ENCODE measurements at places on chromosomes 16 and 17. TPM values are rescaled to one million over a fixed set of nuclear protein-coding genes. Genes with fewer than 3 reads are reported as not detected.

The KCNJ18 gene
- not detected for polyA plus RNA-seq

The ACSM2A gene
- polyA plus RNA-seq: 0.56 TPM

The CNOT1 gene
- polyA plus RNA-seq: 24.3 TPM

The C16orf92 gene
- not detected for polyA plus RNA-seq

The KRT12 gene
- polyA plus RNA-seq: not detected

The HSD17B1 gene
- polyA plus RNA-seq: 3.5 TPM

The NHLRC4 gene
- polyA plus RNA-seq: 0.05 TPM

The MYL4 gene
- polyA plus RNA-seq: 0.53 TPM

The KSR1 gene
- 139 TPM for polyA plus RNA-seq

The PIGQ gene
- polyA plus RNA-seq: 165 TPM

The PLLP gene
- polyA plus RNA-seq: 22.2 TPM

The ARHGDIG gene
- polyA plus RNA-seq: 35.6 TPM

The ALOX15B gene
- 0.19 TPM for polyA plus RNA-seq

The RAB11FIP4 gene
- 10.4 TPM for polyA plus RNA-seq

The GDPD1 gene
- polyA plus RNA-seq: 1.2 TPM

The PLEKHH3 gene
- 215 TPM for polyA plus RNA-seq

The BAIAP3 gene
- polyA plus RNA-seq: 47.4 TPM

The SHISA6 gene
- 1.3 TPM for polyA plus RNA-seq

The C16orf86 gene
- 7.6 TPM for polyA plus RNA-seq

The NPIPA5 gene
- polyA plus RNA-seq: 57.9 TPM

The SRRM2 gene
- 850 TPM for polyA plus RNA-seq

The FAM171A2 gene
- polyA plus RNA-seq: 0.87 TPM

The PCGF2 gene
- 39.6 TPM for polyA plus RNA-seq

The CLEC18B gene
- polyA plus RNA-seq: 3.1 TPM

The KRTAP9-4 gene
- not detected for polyA plus RNA-seq

The ZNF287 gene
- polyA plus RNA-seq: 3.5 TPM

The GALR2 gene
- 0.11 TPM for polyA plus RNA-seq

The IRX5 gene
- polyA plus RNA-seq: 0.26 TPM

The C16orf74 gene
- 1.3 TPM for polyA plus RNA-seq

The TP53TG3F gene
- not detected for polyA plus RNA-seq

The COL1A1 gene
- 10.4 TPM for polyA plus RNA-seq

The MPV17L gene
- 15.6 TPM for polyA plus RNA-seq

The ARL5C gene
- polyA plus RNA-seq: not detected

The ACE gene
- 11.6 TPM for polyA plus RNA-seq

The CCDC154 gene
- polyA plus RNA-seq: 7.8 TPM

The PITPNM3 gene
- polyA plus RNA-seq: 5.1 TPM

The PFAS gene
- 21.1 TPM for polyA plus RNA-seq

The FBXO31 gene
- 20.9 TPM for polyA plus RNA-seq
